ENCODE measurements at places on chromosomes 13 and 19. TPM values are rescaled to one million over a fixed set of nuclear protein-coding genes. Genes with fewer than 3 reads are reported as not detected.

PROZ gene
- total RNA-seq: not detected

LRRC8E gene
- total RNA-seq: 15.1 TPM

PSG6 gene
- total RNA-seq: not detected

ZNF837 gene
- total RNA-seq: 6.6 TPM

PEAK3 gene
- total RNA-seq: 1.8 TPM

GRCh38 chr13:30362869-30363268 is 55.5 kb upstream of the KATNAL1 start:
- H3K36me3 ChIP-seq: no peaks in the 10 kb centered on the region
- no peak overlapping the region for H3K4me3 ChIP-seq
- no peaks in the 10 kb centered on the region for H3K27me3 ChIP-seq
- H3K27ac ChIP-seq: no peak overlapping the region
- DNase-seq: no peak

DNA sequence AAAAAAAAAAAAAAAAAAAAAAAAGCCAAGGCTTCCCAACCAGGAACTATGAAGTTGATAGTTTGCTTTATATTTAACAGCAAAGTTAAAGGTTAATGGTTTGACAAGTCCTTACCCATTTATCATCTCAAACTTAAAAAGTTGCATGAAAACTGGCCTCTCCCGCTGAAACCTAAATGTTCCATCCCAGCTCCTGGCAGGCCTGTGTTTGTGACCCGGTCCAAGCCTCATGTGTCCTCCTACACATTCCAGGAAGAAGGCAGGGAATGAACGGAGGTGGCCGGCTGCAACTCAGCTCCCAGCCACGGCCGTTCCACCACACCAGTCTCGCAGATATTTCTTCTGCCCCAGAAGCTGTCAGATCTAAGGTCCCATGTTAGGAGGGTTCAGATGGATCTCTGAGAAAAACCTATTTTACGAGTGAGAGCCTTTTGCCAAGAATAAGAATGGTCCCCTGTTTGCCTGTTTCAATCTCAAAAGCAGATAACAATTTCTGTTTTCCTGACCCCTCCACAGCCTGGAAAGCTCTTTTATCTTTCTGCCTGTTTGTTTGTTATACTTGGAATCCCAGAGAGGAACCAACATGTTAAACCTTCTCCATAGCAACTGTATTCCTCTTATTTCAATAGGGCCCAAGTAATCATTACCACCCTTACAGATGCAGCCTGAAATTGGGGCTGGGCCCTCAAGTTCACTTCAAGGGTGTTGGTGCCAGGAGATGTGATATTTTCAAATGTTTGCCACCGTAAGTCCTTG is 56.5 kb downstream of the KCTD12 start:
- no peaks in the 10 kb centered on the region for H3K4me1 ChIP-seq
- H3K27ac ChIP-seq: peak overlapping the region; percentile 65
- H3K36me3 ChIP-seq: no peaks in the 10 kb centered on the region
- no peak for DNase-seq

DNA sequence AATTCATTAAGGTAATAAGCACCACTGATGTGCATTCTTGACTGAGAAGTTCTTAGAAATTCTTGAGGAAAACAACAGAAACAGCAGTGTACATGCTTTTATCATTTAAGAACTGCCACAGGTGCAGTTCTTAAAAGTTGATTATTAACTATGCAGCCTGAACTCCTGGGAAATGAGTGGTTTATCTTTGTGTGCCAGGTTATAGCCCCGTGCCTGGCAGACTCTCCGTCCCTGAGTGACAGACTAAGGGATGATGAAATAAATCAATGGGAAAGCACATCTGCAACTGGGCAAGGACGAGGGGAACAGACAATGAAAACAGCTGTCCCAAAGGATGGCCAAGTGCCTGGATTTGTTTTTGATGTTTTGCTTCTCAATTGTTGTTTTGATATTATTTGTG is 84.4 kb upstream of the SPATA13 start:
- DNase-seq: no peak
- no peaks in the 10 kb centered on the region for H3K36me3 ChIP-seq
- H3K27ac ChIP-seq: no peak overlapping the region
- no peaks in the 10 kb centered on the region for H3K27me3 ChIP-seq

DNA sequence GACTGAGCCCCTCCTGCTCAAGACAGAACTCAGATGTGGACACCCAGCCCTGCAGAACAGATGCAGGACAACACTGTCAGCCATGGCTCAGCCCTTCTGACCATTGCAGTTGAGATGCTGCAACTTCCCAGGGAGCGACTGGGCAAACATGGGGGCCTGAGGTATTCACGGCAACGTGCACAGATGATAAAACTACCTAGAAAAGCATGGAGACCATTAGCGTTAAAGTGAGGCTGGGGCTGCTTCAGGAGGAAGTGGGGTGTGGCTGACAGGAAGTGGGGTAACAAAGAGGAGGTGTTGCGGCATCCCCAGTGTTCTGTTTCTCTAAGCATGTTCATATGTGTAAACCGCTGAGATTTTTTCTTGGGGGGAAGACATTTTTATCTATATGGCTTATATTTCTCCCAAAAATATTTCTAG is 1.3 kb upstream of the SIGLEC9 start:
- no peaks in the 10 kb centered on the region for H3K36me3 ChIP-seq
- H3K4me1 ChIP-seq: no peaks in the 10 kb centered on the region
- no peaks in the 10 kb centered on the region for H3K27me3 ChIP-seq
- DNase-seq: no peak
- H3K4me3 ChIP-seq: peak overlapping the region; percentile 17

- no peaks in the 10 kb centered on the region for H3K36me3 ChIP-seq
- DNase-seq: no peak
- peak overlapping the region; percentile 33 for H3K27ac ChIP-seq
- no peak overlapping the region for H3K4me3 ChIP-seq
- no peaks in the 10 kb centered on the region for H3K27me3 ChIP-seq
Measured at GRCh38 chr13:98476106-98476505, 100.8 kb downstream of the STK24 start.

DNA sequence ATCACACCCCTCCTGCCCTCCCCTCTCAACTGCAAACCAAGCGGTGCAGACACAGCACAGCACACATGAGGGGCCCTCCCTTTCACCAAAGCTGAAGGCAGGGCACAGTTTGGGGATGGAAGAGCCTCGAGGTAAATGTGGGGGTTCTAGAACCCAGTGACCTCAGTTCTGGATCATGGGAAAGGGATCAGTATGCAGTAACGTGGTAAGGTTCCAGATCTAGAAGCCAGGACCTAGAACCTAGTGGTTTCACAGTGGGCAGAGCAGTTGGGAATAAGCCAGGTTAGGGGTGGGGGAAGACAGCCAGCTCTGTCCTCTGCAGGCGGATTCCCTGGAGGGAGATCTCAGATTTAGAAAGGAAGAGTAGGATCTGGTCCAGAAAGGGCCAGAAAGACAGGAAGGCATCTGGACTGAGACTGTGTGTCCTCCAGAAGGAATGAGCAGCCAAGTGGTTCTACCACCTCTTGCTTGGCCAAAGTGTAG is 3.1 kb downstream of the FTL start:
- H3K4me3 ChIP-seq: no peak overlapping the region
- H3K27me3 ChIP-seq: no peaks in the 10 kb centered on the region
- no peak for DNase-seq
- no peaks in the 10 kb centered on the region for H3K36me3 ChIP-seq
- no peaks in the 10 kb centered on the region for H3K4me1 ChIP-seq

DNA sequence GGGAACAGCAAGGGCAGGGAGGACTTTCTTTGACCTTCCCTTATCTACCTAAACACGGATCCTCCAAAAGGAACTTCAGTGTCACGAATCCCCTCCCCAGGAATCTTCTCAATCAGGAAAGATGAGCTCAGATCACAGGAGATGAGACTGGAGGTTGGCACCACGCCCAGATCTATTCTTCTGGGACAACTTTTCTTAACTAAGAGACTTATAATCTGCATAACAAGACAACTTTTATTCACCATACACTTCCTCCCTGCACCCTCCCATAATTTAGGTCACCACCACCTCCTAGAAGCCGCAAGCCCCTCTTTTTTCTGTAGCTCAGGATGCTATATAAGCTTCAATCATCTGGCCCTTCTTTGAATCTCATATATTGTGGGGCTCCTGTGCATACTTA is 19.2 kb upstream of the AKT2 start:
- H3K27me3 ChIP-seq: no peaks in the 10 kb centered on the region
- H3K4me1 ChIP-seq: no peaks in the 10 kb centered on the region
- H3K4me3 ChIP-seq: no peak overlapping the region
- no peak overlapping the region for H3K27ac ChIP-seq
- H3K36me3 ChIP-seq: no peaks in the 10 kb centered on the region
- DNase-seq: no peak

- no peak overlapping the region for H3K27ac ChIP-seq
- no peak for DNase-seq
- H3K4me1 ChIP-seq: no peaks in the 10 kb centered on the region
Measured at GRCh38 chr19:33227242-33227650, 1.6 kb upstream of the SLC7A10 start.

- H3K36me3 ChIP-seq: no peaks in the 10 kb centered on the region
- H3K4me3 ChIP-seq: no peak overlapping the region
- H3K27ac ChIP-seq: no peak overlapping the region
- H3K4me1 ChIP-seq: no peaks in the 10 kb centered on the region
Measured at GRCh38 chr19:42028304-42029216, 34.5 kb upstream of the ATP1A3 start.

GRCh38 chr19:13006431-13007281 is 11.4 kb downstream of the NFIX start:
- no peaks in the 10 kb centered on the region for H3K36me3 ChIP-seq
- peak overlapping the region; percentile 95 for H3K27ac ChIP-seq
- H3K4me3 ChIP-seq: peak overlapping the region; percentile 28

DNA sequence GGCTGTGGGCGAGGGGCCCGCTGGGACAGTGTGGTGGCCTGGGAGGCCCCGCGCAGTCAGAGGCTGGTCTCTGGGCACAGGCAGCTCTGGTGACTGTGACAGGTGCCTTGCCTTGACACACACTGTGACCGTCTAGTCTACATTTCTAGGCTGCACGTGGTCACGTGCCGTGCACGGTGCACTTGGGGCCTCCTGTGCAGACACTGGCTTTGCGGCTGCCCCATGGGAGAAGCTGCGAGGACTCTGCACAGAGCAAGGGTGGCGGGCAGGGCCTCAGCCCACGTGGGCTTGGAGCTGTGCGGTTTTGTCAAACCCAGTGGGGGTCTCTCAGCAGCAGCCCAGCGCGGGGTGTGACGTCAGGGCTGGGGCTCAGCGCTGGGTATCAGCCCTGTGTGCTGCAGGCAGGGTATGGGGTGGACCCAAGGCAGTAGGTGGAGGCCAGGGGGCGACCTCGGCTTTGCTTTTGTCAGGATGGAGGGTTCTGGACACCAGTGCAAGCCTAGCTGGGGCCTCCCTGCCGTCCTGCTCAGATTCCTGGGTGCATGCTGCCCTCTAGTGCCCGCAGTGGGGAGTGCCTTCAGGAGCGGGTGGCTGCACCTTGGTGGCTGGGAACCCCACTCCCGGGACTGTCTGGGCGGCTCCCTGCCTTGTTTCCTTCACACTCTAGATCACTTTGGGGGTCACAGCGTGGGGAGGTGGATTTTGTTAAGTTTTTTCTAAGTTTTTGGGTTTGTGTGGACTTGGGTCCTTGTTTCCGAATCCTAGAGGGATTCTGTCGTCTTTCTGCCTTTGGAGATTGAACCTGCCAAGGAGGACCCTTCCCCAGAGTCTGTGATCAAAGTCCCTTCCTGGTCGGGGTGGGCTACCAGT is 62.6 kb downstream of the KDM4B start:
- H3K27me3 ChIP-seq: no peaks in the 10 kb centered on the region
- H3K4me3 ChIP-seq: no peak overlapping the region
- peak; percentile 58 for DNase-seq
- no peaks in the 10 kb centered on the region for H3K36me3 ChIP-seq
- H3K27ac ChIP-seq: no peak overlapping the region
- H3K4me1 ChIP-seq: peaks cover under 1% of the 10 kb centered on the region

DNA sequence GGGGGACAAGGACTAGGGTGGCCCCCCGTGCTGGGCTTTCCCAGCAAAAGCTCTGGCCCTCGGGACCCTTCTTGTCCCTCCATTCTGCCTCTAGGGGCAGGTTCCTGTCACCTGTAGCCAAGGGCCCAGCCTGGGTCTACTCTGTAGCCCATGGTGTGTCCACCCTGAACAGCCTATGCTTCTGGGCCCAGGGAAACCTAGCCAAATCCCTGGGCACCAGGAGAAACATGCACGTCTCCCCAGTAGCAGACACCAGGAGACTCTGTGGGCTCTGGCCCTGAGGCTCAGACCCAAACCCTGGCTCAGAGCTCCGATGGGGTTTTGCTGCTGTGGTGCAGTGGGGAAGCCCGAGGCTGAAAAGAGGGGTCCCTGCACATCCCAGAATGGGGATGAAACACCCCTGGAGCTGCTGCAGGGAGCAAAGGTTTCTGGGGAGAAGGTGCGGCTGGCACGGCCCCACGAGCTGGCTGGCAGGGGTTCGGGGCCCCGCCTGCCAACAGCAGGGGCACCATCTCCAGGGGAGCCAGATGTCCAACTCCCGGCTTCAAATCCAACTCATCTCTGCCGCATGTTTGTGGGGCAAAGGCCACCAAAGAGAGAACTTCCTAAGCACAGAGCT is 18.2 kb downstream of the CEBPG start:
- H3K27me3 ChIP-seq: no peaks in the 10 kb centered on the region
- no peaks in the 10 kb centered on the region for H3K36me3 ChIP-seq
- peak overlapping the region; percentile 13 for H3K27ac ChIP-seq
- no peak overlapping the region for H3K4me3 ChIP-seq

DNA sequence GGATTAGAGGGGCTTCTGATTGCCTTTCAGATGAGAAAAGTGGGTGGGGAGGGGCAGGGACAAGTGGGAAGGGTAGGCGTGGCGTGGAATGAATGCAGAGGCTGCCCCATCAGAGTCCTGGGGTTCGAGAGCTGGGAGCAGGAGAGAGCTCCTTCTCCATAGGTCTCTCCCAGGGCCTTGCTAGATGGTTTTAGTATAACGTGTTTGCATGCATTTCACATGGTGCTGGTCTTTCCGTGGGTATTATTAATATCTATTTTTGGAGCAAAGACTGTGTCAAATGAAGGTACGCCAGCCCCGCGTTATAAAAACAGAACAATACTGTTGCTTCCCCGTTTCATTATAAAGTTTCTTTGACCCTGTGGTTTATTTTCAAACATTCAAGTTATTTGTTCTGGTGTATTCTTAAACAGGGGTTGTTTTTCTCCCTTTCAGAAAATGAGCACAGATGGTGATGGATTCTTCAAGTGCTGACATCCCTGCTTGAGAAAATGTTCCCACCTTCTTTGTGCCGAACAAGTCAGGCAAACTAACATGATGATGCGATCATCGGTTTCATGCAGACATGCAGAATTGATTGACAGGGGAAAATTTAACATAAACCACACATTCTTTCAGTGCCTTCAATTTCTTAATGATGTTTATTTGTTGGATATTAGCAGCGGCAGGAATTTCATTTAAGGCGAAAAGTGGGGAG is 62.1 kb upstream of the ZNF536 start:
- H3K4me3 ChIP-seq: no peak overlapping the region
- DNase-seq: no peak
- no peaks in the 10 kb centered on the region for H3K4me1 ChIP-seq
- H3K27ac ChIP-seq: no peak overlapping the region

GRCh38 chr19:18503971-18504885 is 17.6 kb downstream of the ELL start:
- DNase-seq: no peak
- no peaks in the 10 kb centered on the region for H3K27me3 ChIP-seq

- H3K27ac ChIP-seq: no peak overlapping the region
- no peaks in the 10 kb centered on the region for H3K36me3 ChIP-seq
- no peak for DNase-seq
- no peak overlapping the region for H3K4me3 ChIP-seq
- no peaks in the 10 kb centered on the region for H3K27me3 ChIP-seq
Measured at GRCh38 chr19:17097593-17098126, 22.1 kb downstream of the MYO9B start.
